ENCODE measurements at places on chromosomes 4 and X.

- DNase-seq: no peak
Observed at GRCh38 chrX:45986971-45987370, 558.2 kb downstream of the ZNF674 start.

GRCh38 chr4:126215759-126216158, 901.0 kb downstream of the FAT4 start:
- DNase-seq: no peak

- DNase-seq: no peak
Observed at GRCh38 chr4:65825116-65825753, 154.9 kb upstream of the EPHA5 start.

- DNase-seq: no peak
Observed at GRCh38 chrX:8946563-8946962, 87.4 kb downstream of the FAM9B start.

DNA sequence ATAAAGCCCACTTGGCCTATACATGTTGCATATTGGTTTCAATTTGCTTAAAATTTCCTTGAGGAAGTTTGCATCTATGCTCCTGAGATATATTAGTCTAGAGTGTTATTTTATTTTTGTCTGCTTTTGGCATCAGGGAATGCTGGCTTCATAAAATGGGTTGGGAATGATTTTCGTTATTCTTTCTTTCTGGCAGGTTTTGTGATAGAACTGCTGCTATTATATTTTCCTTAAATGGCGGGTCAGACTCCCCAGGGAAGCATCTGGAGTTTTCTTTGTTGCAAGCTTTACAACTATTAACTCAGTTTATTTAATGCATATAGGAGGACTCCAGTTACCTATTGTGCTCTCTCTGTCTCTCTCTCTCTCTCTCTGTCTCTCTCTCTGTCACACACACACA, 82.0 kb upstream of the WDR17 start:
- no peak for DNase-seq

DNA sequence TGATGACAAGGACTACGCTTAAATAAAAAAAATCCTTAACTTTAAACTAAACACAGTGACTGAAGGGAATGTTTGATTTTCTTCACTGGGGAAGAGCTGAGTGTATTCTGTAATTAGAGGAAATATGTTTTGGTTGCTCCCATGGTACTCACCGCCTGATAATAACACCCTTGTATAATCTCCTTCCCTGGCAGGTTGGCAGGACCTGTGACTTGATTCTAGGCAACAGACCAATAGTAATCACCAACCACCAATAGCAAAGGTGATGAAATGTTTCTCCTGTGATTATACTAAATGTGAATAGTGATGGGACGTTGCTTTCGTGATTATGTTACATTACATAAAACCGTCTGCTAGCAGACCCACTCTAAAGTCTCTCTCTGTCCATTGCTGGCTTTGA, 536.8 kb upstream of the CPEB2 start:
- no peak for DNase-seq

GRCh38 chrX:120147537-120147936, 10.9 kb upstream of the RHOXF2 start:
- DNase-seq: no peak

DNA sequence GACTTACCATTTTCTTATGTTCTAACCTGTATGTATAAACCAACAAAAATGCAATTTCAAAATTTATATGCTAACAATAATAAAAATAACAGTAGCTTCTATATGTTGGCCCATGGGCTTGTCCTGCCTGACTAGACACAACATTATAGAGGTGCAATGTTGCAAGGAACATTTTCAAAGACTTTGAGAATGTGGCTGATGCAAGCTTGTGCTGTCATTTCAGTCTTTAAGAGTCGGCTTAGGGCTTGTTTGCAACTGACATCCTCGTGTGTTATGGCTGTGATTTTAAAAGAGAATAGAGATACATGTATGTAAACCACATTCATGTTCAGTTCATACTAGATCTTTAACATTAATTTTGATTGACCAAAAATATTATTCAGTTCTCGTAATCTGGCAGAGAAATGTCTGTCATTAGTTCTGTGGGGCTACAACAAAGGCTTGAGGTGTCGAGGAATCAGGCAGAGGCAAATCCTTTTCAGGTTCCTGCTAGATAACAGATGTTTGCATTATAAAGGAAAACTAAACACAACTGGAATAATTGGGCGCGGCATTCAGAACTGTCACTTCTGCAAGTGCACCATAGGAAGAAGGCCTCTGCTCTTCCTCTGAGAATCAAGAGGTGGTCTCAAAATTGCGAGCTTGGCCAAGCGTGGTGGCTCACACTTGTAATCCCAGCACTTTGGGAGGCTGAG, 13.1 kb downstream of the TMSB4X start:
- no peak for DNase-seq

- DNase-seq: no peak
Observed at GRCh38 chr4:93243262-93243661, 585.3 kb upstream of the ATOH1 start.

GRCh38 chr4:20698382-20698781, 1.9 kb upstream of the PACRGL start:
- DNase-seq: no peak

- no peak for DNase-seq
Observed at GRCh38 chr4:157095716-157096115, 19.8 kb downstream of the GLRB start.

DNA sequence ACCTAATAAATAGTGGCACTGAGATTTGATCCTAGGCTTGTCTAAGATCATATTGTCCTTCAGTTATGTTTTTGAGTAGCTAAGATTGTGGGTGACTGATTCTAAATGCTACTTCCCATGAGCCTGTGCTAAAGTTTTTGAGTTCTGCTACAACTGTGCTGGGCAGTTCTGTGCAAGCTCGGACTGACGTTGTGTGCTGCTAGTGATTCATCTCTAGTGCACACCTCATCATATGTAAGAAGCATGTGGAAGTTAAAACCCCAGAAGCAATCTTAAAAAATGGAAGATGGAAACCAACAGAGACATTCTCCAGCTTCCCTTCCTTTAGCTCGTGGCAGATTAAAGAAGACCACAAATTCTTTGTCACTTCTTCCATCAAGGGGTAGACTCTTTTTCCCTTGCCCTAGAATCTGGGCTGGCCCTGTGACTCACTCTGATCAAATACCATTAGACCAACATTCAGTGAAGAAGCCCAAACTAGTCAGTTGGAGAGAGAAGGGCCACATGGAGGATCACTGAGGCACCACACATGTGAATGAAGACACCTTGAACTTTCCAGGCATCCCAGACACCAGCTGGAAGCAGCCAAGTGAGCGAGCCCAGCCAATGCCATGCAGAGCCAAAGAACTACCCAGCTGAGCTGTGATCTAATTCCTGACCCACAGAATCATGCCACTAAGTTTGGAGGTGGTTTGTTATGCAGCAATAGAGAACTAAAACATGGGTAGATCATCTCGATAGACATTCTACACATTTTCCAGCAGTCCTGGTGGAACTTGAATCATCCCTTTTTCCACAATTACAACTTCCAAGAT, 16.8 kb downstream of the ARHGAP6 start:
- DNase-seq: no peak

GRCh38 chr4:138805736-138806135, 209.8 kb upstream of the NOCT start:
- DNase-seq: no peak

DNA sequence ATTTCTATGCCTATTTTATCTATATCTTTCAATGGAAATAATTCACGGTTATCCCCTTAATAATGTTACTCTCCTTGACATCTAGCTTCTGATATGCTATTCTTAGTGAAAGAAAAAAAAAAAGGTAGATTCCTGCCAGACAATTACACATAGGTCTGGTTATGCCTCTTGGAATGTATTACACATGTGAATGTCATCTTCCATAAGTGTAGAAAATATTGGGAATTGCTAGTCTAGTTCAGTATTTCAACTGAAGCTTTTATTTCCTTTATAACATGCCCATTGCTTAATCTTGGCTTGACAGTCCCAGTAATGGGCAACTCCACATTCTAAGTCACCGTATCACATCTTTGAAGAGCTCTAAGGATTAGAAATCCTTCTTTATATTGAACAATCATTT, 25.4 kb upstream of the PPP1R2C start:
- no peak for DNase-seq

GRCh38 chr4:97953171-97953941, 189.9 kb downstream of the STPG2 start:
- no peak for DNase-seq

GRCh38 chr4:112910109-112910736, 139.2 kb upstream of the ANK2 start:
- DNase-seq: peak; percentile 19

DNA sequence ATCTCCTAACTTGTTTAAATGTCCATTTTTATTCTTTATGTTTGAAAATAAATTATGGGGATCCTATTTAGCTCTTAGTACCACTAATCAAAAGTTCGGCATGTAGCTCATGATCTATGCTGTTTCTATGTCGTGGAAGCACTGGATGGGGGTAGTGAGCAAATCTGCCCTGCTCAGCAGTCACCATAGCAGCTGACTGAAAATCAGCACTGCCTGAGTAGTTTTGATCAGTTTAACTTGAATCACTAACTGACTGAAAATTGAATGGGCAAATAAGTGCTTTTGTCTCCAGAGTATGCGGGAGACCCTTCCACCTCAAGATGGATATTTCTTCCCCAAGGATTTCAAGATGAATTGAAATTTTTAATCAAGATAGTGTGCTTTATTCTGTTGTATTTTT, 27.6 kb downstream of the NUDT6 start:
- no peak for DNase-seq
